ENCODE measurements at places on chromosomes 7 and 10.
A peak's percentile ranks its signal among the peaks of the same experiment; 100 is the strongest.

- DNase-seq = no peak
Measured at GRCh38 chr7:106773228-106773627, 91.9 kb upstream of the PIK3CG start.

DNA sequence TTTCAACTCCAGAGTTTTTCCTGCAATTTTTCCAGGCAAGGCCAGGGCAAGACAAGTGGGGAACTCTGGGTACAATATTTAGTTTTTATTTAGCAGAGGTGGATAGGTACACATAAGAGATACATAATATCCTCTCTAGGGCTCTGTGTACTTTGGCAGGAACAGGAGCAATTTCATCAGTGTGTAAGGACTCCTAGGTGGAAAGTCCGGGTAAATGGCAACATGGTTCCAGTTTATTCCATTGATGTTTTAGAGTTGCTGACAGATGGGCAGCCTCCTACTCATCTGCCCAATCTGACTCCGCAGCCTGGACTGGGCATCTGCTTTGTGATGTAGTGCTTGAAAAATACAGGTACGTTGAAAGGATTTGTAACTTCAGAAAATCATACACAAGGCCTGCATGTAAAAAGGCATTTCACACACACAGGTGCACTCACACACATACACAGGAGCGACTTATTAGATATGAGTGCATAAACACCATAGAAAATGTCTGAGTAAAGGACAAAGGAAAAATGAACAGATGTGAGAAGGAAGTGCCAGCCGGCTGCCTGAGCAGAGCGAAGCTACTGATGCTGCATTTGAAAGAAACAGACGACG is 5.7 kb downstream of the PON1 start:
- DNase-seq = no peak

DNA sequence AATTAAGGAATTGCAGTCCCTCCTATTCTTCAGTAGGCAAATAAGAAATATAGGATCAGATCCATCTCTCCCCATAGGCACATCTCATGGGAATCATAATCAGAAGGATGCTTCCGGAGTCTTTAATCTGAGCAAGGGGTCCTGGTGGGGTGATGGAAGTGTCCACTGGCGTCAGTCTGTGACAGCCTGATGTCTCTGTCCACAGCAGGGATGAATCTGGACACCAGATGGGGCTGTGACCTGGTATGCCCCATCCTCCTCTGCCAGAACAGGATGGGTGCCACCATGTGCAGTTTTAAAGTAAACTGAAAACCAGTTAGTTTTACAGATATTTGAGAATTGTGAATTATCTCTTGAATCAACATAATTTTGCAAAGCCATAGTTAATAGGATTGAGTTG is 148.7 kb downstream of the C1GALT1 start:
- no peak for DNase-seq

DNA sequence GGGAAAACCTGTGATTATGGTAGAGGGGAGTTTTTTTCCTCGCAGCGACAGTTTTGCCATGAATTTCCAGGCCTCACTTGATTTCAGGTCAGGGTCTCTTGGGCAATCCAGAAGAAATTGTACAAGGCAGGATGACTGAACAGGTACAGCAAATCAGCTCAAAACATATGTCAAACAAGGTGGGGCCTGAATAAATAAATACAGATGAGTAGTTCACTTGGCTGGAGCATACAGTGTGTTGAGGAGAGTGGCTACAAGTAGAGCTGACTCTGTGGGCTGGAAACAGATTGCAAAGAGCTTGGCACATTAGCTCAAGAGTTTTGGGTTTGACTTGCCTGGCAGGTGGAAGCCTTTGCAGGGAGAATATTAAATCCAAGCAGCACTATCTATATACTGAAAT is 15.0 kb downstream of the GIMAP8 start:
- no peak for DNase-seq

DNA sequence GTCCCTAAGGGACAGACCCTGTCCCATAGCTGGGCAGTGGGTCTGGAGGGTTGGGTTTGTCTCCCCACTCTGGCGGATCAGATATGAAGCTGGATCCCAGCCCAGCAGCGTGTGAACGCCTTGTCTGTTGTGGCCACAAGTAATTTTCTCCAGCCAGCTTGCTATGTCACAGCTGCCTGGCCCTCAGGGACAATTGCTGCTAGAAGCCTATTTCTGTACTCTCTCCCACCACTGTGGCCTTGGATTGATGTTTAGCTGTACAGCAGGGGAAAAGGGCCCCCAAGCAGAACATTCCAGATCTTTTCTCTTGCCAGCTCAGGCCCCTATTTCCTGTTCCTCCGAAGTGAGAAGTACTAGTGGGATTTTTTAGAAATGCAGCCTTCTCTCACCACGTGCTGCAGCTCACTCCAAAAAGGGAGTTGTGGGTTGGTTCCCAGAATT is 53.5 kb upstream of the WAC start:
- peak; percentile 30 for DNase-seq

GRCh38 chr10:31121757-31122577 is 90.3 kb upstream of the ZNF438 start:
- DNase-seq = no peak

DNA sequence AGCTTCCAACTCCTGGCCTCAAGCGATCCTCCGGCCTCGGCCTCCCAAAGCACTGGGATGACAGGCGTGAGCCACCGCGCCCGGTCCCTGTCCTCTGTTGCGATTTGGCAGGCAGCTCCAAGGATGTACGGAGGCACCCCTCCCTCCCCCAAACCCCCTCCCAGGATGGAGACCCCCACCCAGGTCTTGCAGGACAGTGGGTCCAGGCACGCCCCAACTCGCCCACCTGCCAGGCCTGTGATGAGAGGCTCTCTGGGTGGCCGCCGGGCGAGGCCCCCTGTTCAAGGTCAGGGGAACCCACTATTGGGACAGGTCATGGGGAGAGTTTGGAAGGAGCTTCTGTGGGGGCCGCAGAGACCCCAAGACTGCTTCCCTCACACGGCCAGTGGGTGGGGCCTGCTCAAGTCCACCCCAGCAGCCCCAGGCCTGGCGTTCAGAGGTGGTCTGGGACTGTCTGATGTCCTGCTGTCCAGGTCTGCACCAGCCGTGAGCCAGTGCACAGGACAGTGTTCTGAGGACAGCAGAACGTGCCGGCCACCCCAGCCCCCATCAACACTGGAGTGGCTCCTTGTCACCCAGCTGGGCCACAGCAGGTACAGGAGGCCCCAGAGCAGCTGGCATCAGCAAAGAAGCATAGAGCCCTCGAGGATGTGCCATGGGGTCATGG is 2.5 kb downstream of the ADAP1 start:
- no peak for DNase-seq

GRCh38 chr10:132884691-132885271 is 57.6 kb downstream of the CFAP46 start:
- DNase-seq = no peak

DNA sequence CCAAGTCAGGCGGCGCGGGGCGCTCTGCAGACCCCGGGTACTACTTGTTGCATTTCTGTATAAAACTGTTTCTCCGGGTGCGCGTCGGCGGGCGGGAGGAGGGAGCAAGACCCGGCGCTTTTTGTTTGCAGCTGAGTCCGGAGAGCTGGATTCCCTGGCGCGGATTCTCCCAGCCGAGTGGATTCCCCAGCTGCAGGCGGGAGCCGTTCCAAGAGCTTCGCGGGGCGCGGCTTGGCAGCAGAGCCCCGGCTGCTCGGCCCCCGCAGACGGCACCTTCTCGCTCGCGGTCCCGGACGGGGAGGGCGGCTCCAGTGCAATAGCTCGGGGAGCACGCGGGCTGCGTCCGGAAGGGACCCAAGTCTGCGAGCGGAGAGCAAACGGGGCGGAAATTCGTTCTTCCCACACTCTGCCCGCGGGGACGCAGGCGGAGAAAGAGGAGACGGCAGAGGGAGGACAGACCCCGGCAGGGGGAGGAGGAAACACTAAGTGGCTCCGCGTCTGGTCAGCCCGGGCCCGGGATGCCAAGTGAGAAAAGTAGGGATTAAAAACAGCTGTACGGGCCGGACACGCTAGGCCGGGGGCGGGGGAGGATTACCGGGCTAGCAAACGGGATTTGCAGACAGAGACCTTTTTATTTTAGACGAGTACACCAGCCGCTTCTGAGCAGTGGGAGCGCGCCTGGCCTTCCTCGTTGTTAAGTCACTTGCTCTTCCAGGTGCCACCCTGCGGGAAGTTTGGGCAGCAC is at the start of gene TRIL:
TSS of gene TRIL (minus strand) at position 96 of the 745 bp plus-strand sequence. CDS start 284 bp downstream, outside the sequence.
- DNase-seq = no peak

GRCh38 chr7:77415476-77415822 is 700 bp downstream of the GSAP start:
- DNase-seq = no peak

DNA sequence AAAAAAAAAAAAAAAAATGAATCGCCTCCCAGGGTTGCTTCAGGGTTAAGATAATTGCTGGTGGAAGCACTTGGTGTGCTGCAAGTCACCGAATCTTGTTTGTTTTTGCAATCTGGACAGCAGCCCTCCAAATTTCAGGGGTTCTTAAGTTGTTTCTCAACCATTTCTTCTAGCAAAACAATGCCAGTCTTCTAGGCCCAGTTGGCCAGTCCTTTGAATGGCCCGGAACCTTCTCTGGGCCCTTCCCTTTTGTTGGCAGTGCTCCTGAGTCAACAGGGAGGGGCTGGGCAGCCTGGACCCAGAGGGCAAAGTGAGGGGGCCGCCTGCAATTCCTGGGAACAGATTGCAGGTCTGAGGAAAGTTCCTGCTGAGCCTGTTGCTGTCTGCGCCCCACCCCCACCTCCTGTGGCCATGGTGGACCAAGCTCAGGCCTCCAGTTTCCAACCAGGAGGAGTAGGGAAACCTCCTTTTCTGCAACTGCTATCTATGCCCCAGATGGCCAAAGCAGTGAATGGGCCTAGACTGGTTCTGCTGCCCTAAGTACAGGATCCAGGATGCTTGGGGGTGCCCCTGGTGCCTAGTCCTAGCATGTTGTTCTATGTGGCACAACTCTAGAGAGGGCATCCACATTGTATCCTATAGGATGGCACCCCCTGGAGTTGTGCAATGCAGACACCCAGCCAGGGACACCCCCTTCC is 31.4 kb upstream of the PDCD4 start:
- DNase-seq = no peak

- no peak for DNase-seq
Measured at GRCh38 chr7:36764929-36765328, 40.6 kb upstream of the AOAH start.
